Vagina (tissue), 2 donors: ENCODE measurements at places on chromosomes 7 and 10.

- no peaks in the 10 kb centered on the region for H3K36me3 ChIP-seq
- no peak for DNase-seq
- H3K4me1 ChIP-seq, result no peaks in the 10 kb centered on the region
- no peak overlapping the region for H3K4me3 ChIP-seq
Observed at GRCh38 chr7:106518967-106519366, 142.0 kb downstream of the CCDC71L start.

GRCh38 chr7:101094791-101095375, 9.6 kb downstream of the TRIM56 start:
- no peaks in the 10 kb centered on the region for H3K27me3 ChIP-seq
- peaks cover 7% of the 10 kb centered on the region for H3K4me1 ChIP-seq
- no peak overlapping the region for H3K27ac ChIP-seq
- H3K36me3 ChIP-seq, result no peaks in the 10 kb centered on the region
- DNase-seq, result no peak

DNA sequence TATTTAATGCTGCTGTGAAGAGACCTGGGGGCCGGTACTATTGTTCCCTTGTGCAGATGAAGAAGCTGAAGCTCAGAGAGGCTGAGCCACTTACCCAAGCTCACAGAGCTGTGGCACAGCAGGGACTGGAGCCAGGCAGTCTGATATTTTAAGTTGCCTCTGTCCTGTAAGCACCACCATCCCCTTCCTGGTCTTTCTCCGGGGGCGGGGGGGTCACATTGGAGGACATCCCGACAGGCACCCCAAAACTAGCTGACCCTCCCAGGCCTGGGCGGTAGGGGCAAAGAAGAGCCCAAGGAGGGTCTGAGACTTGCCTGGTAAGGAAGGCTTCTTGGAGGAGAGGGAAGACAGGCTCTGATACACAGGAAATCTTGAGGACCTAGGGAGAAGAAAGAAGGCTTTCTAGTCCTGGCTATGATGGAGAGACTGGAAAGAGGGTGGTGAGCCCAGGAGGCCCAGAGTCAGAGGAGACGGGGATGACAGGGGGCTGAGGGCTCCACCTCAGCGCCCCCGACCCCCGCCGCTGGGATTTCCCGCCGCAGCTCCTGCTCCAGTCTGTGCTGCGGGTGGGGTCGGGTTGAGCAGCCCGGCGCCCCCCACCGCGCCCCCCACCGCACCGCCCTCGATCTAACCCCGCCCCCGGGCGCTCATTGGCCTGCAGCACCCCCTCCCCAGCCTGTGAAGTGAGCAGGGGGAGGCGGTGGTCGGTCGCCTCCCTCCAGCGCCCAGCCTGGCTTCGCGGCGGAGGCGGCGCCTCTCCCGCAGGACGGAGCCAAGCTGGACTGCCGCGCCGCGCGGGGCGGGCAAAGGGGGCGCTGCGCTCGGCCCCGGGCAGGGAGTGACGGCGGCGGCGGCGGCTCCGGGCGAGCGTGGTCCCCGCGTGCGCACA, at the start of gene ADCYAP1R1:
ADCYAP1R1 (plus strand) TSS at position 711 of the 889 bp plus-strand sequence. CDS start 10,957 bp downstream, outside the sequence.
- DNase-seq, result no peak
- H3K4me3 ChIP-seq, result peak within 1 kb of the TSS; percentile 55
- H3K27ac ChIP-seq, result peak within 1 kb of the TSS; percentile 68
- no peaks in the 10 kb centered on the region for H3K36me3 ChIP-seq
- peaks cover 7% of the 10 kb centered on the region for H3K4me1 ChIP-seq

GRCh38 chr7:74332373-74333176, 43.4 kb downstream of the CLIP2 start:
- no peak overlapping the region for H3K4me3 ChIP-seq
- no peak for DNase-seq
- H3K27ac ChIP-seq, result no peak overlapping the region

- H3K4me1 ChIP-seq, result no peaks in the 10 kb centered on the region
- H3K4me3 ChIP-seq, result no peak overlapping the region
- H3K36me3 ChIP-seq, result peaks cover 27% of the 10 kb centered on the region
- no peaks in the 10 kb centered on the region for H3K27me3 ChIP-seq
- H3K27ac ChIP-seq, result no peak overlapping the region
- DNase-seq, result no peak
Observed at GRCh38 chr7:135690566-135690965, 28.3 kb downstream of the STMP1 start.

DNA sequence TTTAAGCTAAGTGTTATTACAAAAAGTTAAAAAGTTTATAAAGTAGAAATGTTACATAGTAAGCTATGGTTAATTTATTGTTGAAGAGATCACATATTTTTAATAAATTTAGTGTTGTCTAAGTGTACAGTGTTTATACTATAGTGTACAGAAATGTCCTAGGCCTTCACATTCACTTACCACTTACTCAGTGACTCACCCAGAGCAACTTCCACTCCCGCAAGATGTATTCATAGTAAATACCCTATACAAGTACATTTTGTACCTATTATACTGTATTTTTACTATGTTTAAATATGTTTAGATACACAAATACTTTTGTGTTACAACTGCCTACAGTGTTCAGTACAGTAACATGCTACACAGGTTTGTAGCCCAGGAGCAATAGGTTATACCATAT, 69.2 kb downstream of the DNAJC1 start:
- no peaks in the 10 kb centered on the region for H3K27me3 ChIP-seq
- DNase-seq, result no peak
- no peak overlapping the region for H3K27ac ChIP-seq
- H3K36me3 ChIP-seq, result no peaks in the 10 kb centered on the region
- H3K4me3 ChIP-seq, result no peak overlapping the region

DNA sequence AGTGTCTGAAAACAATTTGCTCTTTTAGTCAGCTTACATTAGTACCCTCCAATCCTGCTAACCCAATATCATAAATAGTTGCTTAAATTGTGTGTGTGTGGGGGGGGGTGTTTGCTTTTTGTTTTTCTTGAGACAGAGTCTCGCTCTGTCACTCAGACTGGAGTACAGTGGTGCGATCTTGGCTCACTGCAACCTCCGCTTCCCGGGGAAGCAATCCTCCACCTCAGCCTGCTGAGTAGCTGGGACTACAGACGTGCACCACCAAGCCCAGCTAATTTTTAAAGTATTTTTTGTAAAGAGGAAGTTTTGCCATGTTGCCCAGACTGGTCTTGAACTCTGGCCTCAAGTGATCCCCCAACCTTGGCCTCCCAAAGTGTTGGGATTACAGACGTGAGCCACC, 73.5 kb upstream of the PDLIM1 start:
- no peak for DNase-seq
- H3K27ac ChIP-seq, result no peak overlapping the region
- no peaks in the 10 kb centered on the region for H3K36me3 ChIP-seq
- no peak overlapping the region for H3K4me3 ChIP-seq
- H3K4me1 ChIP-seq, result peaks cover 12% of the 10 kb centered on the region

GRCh38 chr7:50505553-50506210, 55.5 kb upstream of the FIGNL1 start:
- no peaks in the 10 kb centered on the region for H3K27me3 ChIP-seq
- no peak overlapping the region for H3K27ac ChIP-seq
- DNase-seq, result no peak

DNA sequence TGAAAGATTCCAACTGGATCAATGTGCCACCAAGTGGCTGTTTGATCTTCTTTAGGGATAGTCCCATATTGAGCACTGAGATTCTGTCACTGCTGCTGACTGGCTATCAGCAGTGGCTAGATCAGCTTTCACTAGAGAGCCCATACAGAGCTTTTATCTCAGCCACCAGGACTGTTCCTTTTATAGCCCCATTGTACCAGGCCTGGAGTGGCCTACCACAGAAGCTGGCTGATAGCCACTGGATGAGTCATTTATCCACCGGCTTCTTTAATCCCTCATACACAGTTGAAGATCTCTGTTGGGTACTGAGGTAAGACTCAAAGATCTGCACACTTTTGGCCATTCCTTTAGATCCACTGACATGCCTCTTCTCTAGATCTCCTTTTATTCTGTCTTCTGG, 1101.1 kb downstream of the SORCS3 start:
- no peaks in the 10 kb centered on the region for H3K36me3 ChIP-seq
- no peak overlapping the region for H3K4me3 ChIP-seq
- H3K27ac ChIP-seq, result no peak overlapping the region
- DNase-seq, result no peak

- H3K36me3 ChIP-seq, result no peaks in the 10 kb centered on the region
- no peak overlapping the region for H3K27ac ChIP-seq
- H3K27me3 ChIP-seq, result no peaks in the 10 kb centered on the region
- no peaks in the 10 kb centered on the region for H3K4me1 ChIP-seq
- no peak for DNase-seq
Observed at GRCh38 chr10:129405389-129405788, 61.7 kb upstream of the MGMT start.

GRCh38 chr10:86062647-86063145, 303.9 kb downstream of the GRID1 start:
- H3K27me3 ChIP-seq, result no peaks in the 10 kb centered on the region
- no peaks in the 10 kb centered on the region for H3K36me3 ChIP-seq
- H3K4me3 ChIP-seq, result no peak overlapping the region
- H3K4me1 ChIP-seq, result no peaks in the 10 kb centered on the region
- DNase-seq, result no peak

- no peak overlapping the region for H3K27ac ChIP-seq
- no peak for DNase-seq
- H3K4me3 ChIP-seq, result no peak overlapping the region
- no peaks in the 10 kb centered on the region for H3K4me1 ChIP-seq
Observed at GRCh38 chr10:62562101-62562500, 187.9 kb downstream of the ZNF365 start.

DNA sequence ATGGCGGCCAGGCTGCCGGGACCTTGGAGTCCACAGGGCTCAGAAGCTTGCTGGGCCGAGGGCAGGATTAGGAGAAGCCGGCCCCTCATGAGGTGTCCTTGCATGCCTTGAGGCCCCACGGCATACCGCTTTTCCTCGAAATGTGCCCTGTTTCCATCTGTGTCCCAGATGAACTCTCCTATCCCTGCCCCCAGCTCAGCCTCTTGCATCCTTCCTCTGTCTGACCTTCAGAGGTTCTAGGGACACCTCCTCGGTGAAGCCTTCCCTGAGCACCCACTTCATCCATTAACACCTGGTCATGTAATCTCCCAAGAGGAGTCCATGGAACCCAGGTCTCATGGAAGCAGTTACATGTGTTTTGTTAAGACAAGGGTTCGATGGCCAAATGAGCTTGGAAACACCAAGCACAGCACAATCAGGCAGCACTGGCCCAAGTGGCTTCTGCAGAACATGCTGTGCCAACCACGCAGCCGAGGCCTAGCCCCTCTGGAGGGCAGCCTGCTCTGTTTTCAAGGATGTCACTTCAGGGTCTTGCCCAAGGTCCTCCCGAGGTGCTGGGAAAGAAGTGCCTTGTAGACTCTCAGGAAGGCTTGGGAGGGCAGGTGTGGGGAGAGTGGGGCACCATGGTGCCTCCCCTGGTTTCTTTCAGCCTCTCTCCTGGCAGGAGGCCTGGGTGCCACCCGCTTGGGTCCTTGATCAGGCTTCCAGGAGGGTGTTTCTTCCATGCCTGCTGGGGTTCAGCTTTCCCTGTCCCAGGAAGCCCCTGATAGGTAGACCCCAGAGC, 124.3 kb downstream of the NEURL1 start:
- DNase-seq, result no peak
- peaks cover 94% of the 10 kb centered on the region for H3K4me1 ChIP-seq
- no peaks in the 10 kb centered on the region for H3K27me3 ChIP-seq
- H3K36me3 ChIP-seq, result peaks cover 28% of the 10 kb centered on the region
- H3K4me3 ChIP-seq, result no peak overlapping the region

DNA sequence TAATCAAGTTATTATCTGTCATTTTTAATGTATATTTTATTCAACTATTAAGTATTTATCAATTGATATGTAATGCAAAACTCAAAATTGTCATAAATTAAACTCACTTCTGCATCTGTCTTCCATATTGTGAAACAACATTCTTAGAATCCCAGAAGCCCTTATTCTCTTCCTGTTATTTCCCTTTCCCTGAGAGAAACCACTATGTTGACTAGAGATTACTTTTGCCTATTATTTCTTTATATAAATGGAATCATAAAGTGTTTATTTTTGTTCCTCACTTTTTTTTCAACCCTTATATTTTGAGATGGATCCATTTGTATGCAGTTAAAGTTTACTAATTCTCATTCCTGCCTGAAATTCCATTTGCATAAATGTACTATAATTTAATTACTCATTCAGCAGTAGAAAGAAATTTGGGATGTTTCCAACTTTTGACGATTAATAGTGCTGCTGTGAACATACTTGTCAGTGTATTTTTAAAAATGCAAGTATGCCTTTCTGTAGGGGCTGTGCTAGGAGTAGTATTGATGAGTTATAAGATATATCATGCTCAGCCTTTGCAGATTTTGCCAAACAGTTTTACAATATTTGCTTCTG, 211.2 kb downstream of the SEMA3D start:
- no peaks in the 10 kb centered on the region for H3K36me3 ChIP-seq
- no peak overlapping the region for H3K27ac ChIP-seq
- no peaks in the 10 kb centered on the region for H3K27me3 ChIP-seq
- H3K4me3 ChIP-seq, result no peak overlapping the region
- H3K4me1 ChIP-seq, result no peaks in the 10 kb centered on the region

GRCh38 chr7:95688931-95689495, 83.3 kb upstream of the DYNC1I1 start:
- H3K27me3 ChIP-seq, result no peaks in the 10 kb centered on the region
- no peak overlapping the region for H3K4me3 ChIP-seq
- H3K27ac ChIP-seq, result no peak overlapping the region
- peaks cover 7% of the 10 kb centered on the region for H3K4me1 ChIP-seq
- no peak for DNase-seq

- DNase-seq, result no peak
- no peaks in the 10 kb centered on the region for H3K27me3 ChIP-seq
- no peaks in the 10 kb centered on the region for H3K36me3 ChIP-seq
- H3K4me1 ChIP-seq, result peaks cover 39% of the 10 kb centered on the region
- H3K27ac ChIP-seq, result peak overlapping the region; percentile 85
Observed at GRCh38 chr10:92239151-92239599, 51.7 kb downstream of the CPEB3 start.

- H3K27ac ChIP-seq, result no peak overlapping the region
- no peak overlapping the region for H3K4me3 ChIP-seq
- no peaks in the 10 kb centered on the region for H3K36me3 ChIP-seq
- no peak for DNase-seq
Observed at GRCh38 chr7:25512061-25512687, 283.9 kb upstream of the NPVF start.

- H3K27me3 ChIP-seq, result no peaks in the 10 kb centered on the region
- no peaks in the 10 kb centered on the region for H3K4me1 ChIP-seq
- no peak overlapping the region for H3K27ac ChIP-seq
- H3K4me3 ChIP-seq, result no peak overlapping the region
Observed at GRCh38 chr10:53469383-53469782, 696.8 kb upstream of the MBL2 start.

GRCh38 chr10:15037691-15038090, 6.1 kb upstream of the OLAH start:
- H3K36me3 ChIP-seq, result no peaks in the 10 kb centered on the region
- H3K27me3 ChIP-seq, result no peaks in the 10 kb centered on the region
- DNase-seq, result no peak
- H3K4me3 ChIP-seq, result no peak overlapping the region
- no peak overlapping the region for H3K27ac ChIP-seq
- no peaks in the 10 kb centered on the region for H3K4me1 ChIP-seq

GRCh38 chr10:29957236-29957635, 102.2 kb downstream of the JCAD start:
- H3K27ac ChIP-seq, result no peak overlapping the region
- H3K4me1 ChIP-seq, result no peaks in the 10 kb centered on the region
- no peak for DNase-seq
- H3K36me3 ChIP-seq, result no peaks in the 10 kb centered on the region
- H3K4me3 ChIP-seq, result no peak overlapping the region

GRCh38 chr10:113534423-113534822, 18.4 kb upstream of the HABP2 start:
- no peaks in the 10 kb centered on the region for H3K4me1 ChIP-seq
- no peak for DNase-seq
- H3K4me3 ChIP-seq, result no peak overlapping the region
- H3K27ac ChIP-seq, result no peak overlapping the region
- no peaks in the 10 kb centered on the region for H3K36me3 ChIP-seq

- no peaks in the 10 kb centered on the region for H3K27me3 ChIP-seq
- no peak overlapping the region for H3K27ac ChIP-seq
- H3K4me1 ChIP-seq, result no peaks in the 10 kb centered on the region
- H3K4me3 ChIP-seq, result no peak overlapping the region
Observed at GRCh38 chr7:157791261-157791660, 454.5 kb downstream of the DNAJB6 start.
